ENCODE measurements at places on chromosomes 7 and 10. TPM values are rescaled to one million over a fixed set of nuclear protein-coding genes. Genes with fewer than 3 reads are reported as not detected.

R3HCC1L gene
- polyA plus RNA-seq = 13.3 TPM

CDC14C gene
- not detected for polyA plus RNA-seq

CALHM1 gene
- polyA plus RNA-seq = not detected

SCD gene
- 0.94 TPM for polyA plus RNA-seq

HOXA5 gene
- not detected for polyA plus RNA-seq

TM9SF3 gene
- 69.7 TPM for polyA plus RNA-seq

MINPP1 gene
- polyA plus RNA-seq = 13.5 TPM

PLXDC2 gene
- not detected for polyA plus RNA-seq

EN2 gene
- not detected for polyA plus RNA-seq

- DNase-seq = no peak
- no peaks in the 10 kb centered on the region for H3K36me3 ChIP-seq
- H3K27ac ChIP-seq = no peak overlapping the region
- no peaks in the 10 kb centered on the region for H3K4me1 ChIP-seq
- H3K27me3 ChIP-seq = no peaks in the 10 kb centered on the region
- no peak overlapping the region for H3K4me3 ChIP-seq
Observed at GRCh38 chr10:12434277-12434676, 84.9 kb downstream of the CAMK1D start.

DNA sequence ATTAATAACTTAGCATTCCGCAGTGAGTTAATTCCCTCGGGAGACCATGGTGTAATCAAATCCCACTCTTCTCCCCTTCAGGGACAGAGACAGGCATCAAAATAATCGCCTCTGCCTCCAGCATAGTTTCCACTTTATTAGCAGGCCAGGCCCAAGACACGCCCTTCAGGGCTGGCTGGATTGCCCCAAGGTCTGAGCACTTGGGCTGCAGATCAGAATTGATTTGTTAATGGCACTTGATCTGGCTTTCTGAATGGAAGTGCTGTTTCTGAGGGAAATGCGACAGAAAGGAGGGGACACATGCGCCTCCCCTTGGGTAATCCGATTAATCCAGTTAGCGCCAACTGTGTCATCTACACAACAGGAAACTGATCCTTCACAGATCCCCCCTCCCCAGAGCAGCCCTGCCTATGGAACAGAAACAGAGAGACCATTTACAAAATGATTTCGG, 15.6 kb downstream of the CHAT start:
- no peaks in the 10 kb centered on the region for H3K4me1 ChIP-seq
- no peak for DNase-seq
- H3K4me3 ChIP-seq = no peak overlapping the region
- no peaks in the 10 kb centered on the region for H3K27me3 ChIP-seq
- no peaks in the 10 kb centered on the region for H3K36me3 ChIP-seq

DNA sequence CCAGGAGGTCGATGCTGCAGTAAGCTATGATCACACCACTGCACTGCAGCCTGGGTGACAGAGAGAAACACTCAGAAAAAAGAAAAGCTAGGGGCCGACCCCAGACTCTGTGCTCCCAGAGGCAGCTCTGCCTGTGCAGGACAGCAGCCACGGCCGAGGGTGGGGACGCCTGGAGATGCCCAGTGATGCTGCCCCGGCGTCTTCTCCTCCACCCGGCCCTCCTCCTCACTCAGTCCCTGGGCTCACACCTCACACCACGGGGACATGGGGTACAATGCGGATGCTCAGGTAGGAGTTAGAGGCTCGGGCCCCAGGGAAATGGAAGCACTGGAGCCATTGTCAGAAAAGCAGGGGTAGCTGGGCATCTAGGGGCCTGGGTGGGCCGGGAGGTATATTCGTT, 46.3 kb upstream of the ELFN1 start:
- H3K27ac ChIP-seq = no peak overlapping the region
- H3K4me3 ChIP-seq = no peak overlapping the region
- H3K4me1 ChIP-seq = no peaks in the 10 kb centered on the region
- H3K27me3 ChIP-seq = no peaks in the 10 kb centered on the region
- DNase-seq = no peak

- no peak overlapping the region for H3K27ac ChIP-seq
- H3K36me3 ChIP-seq = no peaks in the 10 kb centered on the region
- H3K27me3 ChIP-seq = no peaks in the 10 kb centered on the region
- DNase-seq = no peak
Observed at GRCh38 chr7:89943525-89944050, 210.7 kb upstream of the STEAP1 start.

GRCh38 chr10:21637795-21638194, 103.8 kb downstream of the MLLT10 start:
- no peaks in the 10 kb centered on the region for H3K27me3 ChIP-seq
- H3K36me3 ChIP-seq = peaks cover 26% of the 10 kb centered on the region
- H3K4me3 ChIP-seq = no peak overlapping the region
- no peak for DNase-seq

DNA sequence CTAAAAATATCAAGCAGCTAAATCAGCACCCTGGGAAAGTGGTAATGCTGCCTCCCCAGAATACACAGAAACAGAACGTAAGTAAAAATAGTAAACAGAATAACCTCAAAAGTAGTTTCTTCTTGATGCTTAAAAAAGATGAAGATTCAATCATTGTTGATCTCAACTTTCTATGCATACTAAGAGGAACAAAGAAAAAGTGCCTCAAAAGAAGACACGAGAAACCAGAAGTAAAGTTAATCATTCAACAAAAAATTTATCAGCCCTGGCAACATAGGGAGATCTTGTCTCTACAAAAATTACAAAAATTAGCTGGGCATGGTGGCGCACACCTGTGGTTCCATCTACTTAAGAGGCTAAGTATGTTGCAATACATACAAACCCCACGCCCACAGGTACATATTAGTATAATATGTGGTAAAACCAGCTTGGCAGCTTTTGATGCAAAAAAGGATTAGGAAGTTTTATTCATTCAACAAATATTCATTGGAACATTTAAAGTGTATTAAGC, 153.7 kb downstream of the NRBF2 start:
- H3K36me3 ChIP-seq = no peaks in the 10 kb centered on the region
- no peak overlapping the region for H3K27ac ChIP-seq
- no peaks in the 10 kb centered on the region for H3K4me1 ChIP-seq
- H3K27me3 ChIP-seq = no peaks in the 10 kb centered on the region
- no peak for DNase-seq
- H3K4me3 ChIP-seq = no peak overlapping the region

DNA sequence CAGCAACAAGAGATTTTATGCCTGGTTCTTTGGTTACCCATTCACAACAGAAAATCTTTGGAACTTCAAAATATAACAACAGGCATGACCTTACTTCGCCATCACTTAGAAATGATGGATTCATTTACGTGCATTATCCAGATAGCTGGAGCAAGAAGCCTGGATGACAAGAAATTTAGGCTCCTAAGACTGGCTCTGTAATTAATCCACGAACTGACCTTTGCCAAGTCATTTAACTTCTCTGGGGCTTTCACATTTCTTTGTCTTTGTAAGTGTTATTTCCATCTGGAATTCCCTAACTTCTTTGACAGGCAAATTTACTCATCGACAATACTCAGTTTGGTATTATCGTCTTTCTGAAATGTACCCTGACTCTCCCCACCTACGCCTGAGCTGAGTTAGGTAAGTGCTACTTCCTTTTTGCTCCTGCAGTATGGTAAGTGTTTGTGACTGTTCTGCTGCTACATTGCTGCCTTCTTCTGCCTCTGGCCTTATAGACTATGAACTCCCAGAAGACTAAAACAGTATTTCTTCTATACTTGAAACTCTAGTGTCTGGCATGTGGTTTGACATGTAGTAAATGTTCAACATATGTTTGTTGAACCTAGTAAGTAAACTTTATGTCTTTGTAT, 5.5 kb upstream of the MDFIC start:
- H3K36me3 ChIP-seq = no peaks in the 10 kb centered on the region
- peak overlapping the region; percentile 75 for H3K4me3 ChIP-seq
- H3K4me1 ChIP-seq = peaks cover 12% of the 10 kb centered on the region
- no peak for DNase-seq
- peak overlapping the region; percentile 53 for H3K27ac ChIP-seq

- no peak overlapping the region for H3K27ac ChIP-seq
- peaks cover 11% of the 10 kb centered on the region for H3K4me1 ChIP-seq
- H3K4me3 ChIP-seq = no peak overlapping the region
- H3K36me3 ChIP-seq = no peaks in the 10 kb centered on the region
Observed at GRCh38 chr7:25850735-25851134, 301.3 kb upstream of the NFE2L3 start.

DNA sequence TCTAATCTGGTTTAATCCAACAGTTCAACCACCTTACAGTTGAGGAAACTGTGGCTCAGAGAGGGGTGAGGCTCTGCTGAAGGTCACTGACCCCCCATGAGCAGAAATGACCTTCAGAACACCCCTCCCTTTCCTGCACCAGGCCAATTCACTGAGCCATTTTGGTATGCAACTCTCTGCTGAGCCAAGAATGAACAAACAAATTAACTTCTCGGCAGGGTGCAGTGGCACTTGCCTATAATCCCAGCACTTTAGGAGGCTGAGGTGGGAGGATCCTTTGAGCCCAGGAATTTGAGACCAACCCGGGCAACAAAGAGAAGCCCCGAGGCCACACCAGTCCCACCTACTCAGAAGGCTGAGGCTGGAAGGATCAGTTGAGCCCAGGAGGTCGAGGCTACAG, 29.8 kb downstream of the PDGFA start:
- H3K4me3 ChIP-seq = no peak overlapping the region
- H3K36me3 ChIP-seq = no peaks in the 10 kb centered on the region
- no peaks in the 10 kb centered on the region for H3K4me1 ChIP-seq
- no peak overlapping the region for H3K27ac ChIP-seq
- no peaks in the 10 kb centered on the region for H3K27me3 ChIP-seq

DNA sequence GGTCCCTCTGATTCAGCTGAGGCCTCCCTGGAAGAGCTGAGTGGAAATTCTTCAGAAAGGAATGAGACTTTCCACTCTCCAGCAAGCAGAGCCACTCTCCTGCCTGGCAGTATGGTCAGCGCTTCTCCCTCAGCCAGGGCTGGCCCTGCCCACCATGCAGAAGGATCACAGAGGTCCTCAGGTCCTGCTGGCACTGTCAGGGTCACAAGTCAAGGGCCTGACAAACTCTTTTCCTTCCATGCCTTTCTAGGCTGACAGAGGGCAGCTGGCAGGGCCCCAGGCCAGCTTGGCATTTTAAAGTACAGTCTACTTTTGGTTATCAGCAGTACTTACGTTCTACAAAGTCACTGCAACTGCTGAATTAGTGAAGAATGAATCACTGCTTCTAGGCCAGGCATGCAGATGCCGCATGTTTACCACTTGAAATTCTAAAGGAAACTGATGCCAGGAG, 119.3 kb upstream of the FRMD4A start:
- DNase-seq = no peak
- no peaks in the 10 kb centered on the region for H3K27me3 ChIP-seq
- no peaks in the 10 kb centered on the region for H3K36me3 ChIP-seq
- H3K4me3 ChIP-seq = no peak overlapping the region
- no peak overlapping the region for H3K27ac ChIP-seq
- no peaks in the 10 kb centered on the region for H3K4me1 ChIP-seq

DNA sequence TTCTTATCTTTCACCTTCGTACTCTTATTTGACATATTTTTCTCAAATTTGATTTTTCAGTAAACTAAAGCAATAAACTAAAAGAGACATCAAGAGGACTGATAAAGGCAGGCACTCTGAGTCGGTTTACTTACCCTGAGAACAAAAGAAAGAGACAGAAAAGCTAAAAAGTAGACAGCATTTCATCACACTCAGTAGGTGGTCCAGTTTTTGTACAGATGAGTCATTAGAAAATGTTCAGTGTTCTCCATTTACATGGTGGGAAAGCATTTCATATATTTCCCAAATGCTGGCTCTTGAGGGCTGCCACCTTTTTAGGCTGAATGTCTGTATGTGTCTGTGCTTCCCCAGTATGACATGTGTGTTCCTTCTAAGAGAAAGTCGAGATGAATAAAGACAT, 52.7 kb downstream of the NHLRC2 start:
- H3K4me1 ChIP-seq = no peaks in the 10 kb centered on the region
- no peaks in the 10 kb centered on the region for H3K27me3 ChIP-seq

DNA sequence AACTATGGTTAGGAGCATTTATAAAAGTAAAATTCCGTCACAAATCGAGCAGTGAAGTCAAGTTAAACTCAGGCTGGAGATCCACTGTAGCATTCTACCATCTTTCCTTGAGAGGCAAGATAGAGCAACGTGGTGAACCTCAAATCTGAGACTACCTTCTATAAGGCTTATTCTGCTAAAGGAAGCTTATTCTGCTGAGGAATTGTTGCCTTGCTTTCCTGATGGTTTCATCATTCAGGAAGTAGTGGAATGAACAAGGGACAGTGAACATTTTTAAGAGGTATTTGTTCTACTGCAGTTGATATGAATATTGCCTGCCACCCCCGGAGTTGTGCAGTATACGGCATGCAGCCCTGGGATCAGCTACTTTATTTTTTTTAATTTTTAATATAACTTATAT, 170.8 kb downstream of the VPS50 start:
- no peak overlapping the region for H3K27ac ChIP-seq
- no peaks in the 10 kb centered on the region for H3K4me1 ChIP-seq
- no peak for DNase-seq
- no peaks in the 10 kb centered on the region for H3K27me3 ChIP-seq
- H3K36me3 ChIP-seq = no peaks in the 10 kb centered on the region
